ENCODE measurements at places on chromosomes 1 and 21.

GRCh38 chr1:6028042-6028850 is 17.4 kb upstream of the KCNAB2 start:
- no peak for DNase-seq

- no peak for DNase-seq
These were observed 28.8 kb downstream of the CYYR1 start for GRCh38 chr21:26544201-26544775.

- DNase-seq, result no peak
These were observed 3.8 kb downstream of the TNN start for GRCh38 chr1:175071276-175071943.

GRCh38 chr21:45747233-45747766 is 103.8 kb downstream of the PCBP3 start:
- no peak for DNase-seq

All from GOT3 (cell line).